ENCODE measurements at places on chromosomes 6 and 20.

GRCh38 chr20:50144362-50144761 lies 9.2 kb downstream of the PEDS1 start:
- peak; percentile 99 for DNase-seq

DNA sequence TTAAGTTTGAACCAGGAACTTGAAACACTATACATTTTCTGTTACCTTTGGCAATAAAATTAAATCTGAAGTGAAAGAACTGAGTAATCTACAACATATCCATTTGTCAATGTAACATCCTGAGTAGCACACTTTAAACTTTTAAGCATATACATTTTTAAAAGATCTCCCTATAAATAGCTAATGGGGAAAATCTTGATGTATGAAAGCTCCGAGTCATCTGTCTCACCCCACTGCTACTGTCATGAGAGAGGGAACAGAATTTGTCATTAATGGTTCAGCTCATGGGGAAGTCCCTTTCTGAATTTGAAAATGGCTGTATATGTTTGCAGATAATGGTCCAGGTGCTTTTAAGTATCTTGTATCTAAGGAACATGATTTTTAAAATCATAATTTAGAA lies 55.2 kb upstream of the NOX3 start:
- no peak for DNase-seq

GRCh38 chr6:142545147-142545546 lies 243.3 kb downstream of the ADGRG6 start:
- DNase-seq: no peak

- DNase-seq: no peak
Observed at GRCh38 chr6:43639984-43640800, 4.6 kb downstream of the MAD2L1BP start.

DNA sequence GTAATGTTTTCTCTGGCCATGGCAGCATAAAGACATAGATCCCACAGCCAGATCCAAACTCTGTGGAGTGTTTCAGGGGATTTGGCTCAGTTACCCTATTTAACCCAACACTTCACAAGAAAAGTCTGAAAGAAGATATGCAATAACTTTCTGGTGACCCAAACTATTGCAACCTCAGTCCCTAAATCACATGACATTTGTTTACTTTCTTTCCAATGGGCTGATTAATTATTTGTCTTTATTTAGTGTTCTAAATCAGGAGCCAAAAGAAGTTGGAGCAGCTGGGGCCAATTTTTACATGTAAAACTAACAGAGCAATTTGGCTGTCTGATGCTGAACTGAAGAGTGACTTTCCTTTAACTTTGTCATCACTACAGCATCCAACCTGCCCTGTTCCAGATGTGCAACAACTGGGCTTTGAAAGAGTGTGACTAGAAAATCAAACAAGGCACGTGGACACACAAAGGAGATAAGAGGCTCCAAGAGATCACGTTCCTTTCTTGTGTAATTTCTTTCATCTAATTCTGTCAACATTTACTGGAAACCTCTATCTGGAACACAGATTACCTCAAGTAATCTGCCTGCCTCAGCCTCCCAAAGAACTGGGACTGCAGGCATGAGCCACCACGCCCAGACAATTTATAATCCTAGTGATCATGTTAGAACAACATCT lies 90.8 kb downstream of the TRMT11 start:
- peak; percentile 68 for DNase-seq

GRCh38 chr6:46867411-46867810 lies 54.3 kb downstream of the ADGRF5 start:
- DNase-seq: peak; percentile 26

GRCh38 chr20:62805155-62805710 lies 598 bp downstream of the OGFR start:
- no peak for DNase-seq

GRCh38 chr20:905396-905961 lies 10.7 kb downstream of the ANGPT4 start:
- no peak for DNase-seq

- DNase-seq: no peak
Observed at GRCh38 chr20:18847226-18847755, 33.7 kb downstream of the SCP2D1 start.

Measured in fibroblast of mammary gland (primary cell).